ENCODE measurements at places on chromosomes 16 and 17. TPM values are rescaled to one million over a fixed set of nuclear protein-coding genes. Genes with fewer than 3 reads are reported as not detected.

- no peak for DNase-seq
These were observed 65.0 kb downstream of the CRISPLD2 start for GRCh38 chr16:84884596-84885341.

DNA sequence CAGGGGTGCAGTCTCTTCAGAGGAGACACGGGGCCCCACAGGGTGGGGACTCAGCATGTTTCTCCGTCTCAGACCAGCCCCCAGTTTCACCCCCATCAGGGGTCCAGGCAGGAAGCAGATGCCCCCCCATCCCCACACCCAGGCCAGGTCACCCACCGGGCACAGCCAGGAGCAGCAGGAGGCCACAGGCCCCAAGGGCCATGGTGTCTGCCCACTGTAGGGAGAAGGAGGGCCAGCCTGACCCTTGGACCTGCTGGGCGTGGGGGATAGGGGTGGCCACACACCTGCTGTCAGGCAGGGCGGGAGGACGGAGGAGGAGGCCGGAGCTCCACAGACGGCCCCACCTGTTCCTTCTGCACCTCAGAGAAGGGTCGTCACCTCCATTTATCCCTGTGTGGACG is at the start of gene TPSG1:
Gene TPSG1, minus strand, starts transcription at position 218 of the 401 bp plus-strand sequence. Its CDS starts 16 bp downstream, at position 202.
- no peak for DNase-seq

FAM171A2 gene
- polyA plus RNA-seq, result 4.9 TPM

ITGAL gene
- polyA plus RNA-seq, result 0.28 TPM

DNA sequence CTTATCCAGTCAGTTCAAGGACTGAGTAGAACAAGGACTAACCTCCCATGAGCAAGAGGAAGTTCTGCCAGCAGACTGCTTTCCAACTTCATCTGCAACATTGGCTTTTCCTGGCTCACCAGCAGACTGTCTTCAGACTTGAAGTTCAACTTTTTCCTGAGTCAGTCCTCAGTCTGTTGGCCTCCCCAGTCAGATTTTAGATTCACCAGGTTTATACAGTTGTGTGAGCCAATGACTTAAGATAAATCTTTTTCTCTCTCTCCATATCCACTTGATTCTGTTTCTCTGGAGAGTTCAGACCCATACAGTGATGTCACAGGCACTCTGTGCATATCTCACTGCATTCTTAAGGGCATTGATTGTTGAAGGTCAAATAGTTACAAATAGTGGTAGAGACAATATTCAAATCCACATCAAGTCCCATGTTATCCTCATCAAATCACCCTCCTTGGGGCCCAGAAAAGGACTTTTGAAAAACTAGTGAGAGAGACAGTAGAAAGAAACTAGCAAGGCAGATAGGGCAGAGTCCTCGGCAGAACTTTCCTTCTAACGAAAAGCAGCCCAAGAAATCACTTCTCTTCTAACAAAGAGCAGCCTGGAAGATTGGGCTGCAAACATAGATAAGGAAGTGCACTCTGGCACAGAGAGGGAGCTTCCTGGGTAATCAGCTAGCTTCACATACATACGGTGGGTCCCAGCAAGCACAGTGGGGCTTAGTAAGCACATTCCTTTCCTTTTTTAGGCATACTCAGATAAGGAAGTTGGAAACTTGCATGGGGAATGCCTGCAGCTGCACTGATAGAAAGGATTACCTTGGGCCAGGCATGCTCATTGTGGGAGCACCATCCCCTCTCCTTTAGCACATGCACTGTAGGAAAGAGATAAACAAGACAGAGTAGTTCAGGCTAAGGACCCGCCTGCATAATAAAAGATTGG is 132.3 kb upstream of the FAM20A start:
- DNase-seq, result no peak

- DNase-seq, result no peak
These were observed 71.5 kb downstream of the SEC14L1 start for GRCh38 chr17:77212081-77212832.

- no peak for DNase-seq
These were observed 17.6 kb downstream of the ABCC1 start for GRCh38 chr16:15966836-15967546.

- DNase-seq, result no peak
These were observed 73.9 kb downstream of the CDH13 start for GRCh38 chr16:82700541-82701235.

DNA sequence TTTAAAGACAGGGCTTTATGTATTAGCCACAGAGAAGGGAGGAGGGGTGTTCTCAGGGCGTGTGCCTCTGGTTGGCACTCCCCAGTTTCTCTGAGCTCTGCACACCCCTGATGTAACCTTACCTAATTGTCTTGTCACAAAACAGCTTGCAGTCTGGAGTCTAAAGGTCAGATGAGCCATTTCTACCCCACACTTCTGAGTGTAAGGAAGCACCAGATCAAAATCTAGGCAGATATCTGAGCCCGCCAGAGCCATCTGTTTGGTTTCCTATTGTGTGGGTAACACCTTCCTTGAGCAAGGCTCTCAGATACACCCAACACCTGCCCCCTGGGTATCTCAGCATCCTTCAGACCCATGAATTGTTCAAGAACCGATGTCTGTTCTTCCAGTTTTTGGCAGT is 15.5 kb downstream of the CDH1 start:
- no peak for DNase-seq

- DNase-seq, result no peak
These were observed 10.4 kb downstream of the SLC6A4 start for GRCh38 chr17:30225112-30225511.

DPEP3 gene
- not detected for polyA plus RNA-seq

GRCh38 chr17:15171167-15172047 is 93.7 kb downstream of the PMP22 start:
- DNase-seq, result peak; percentile 72

GRCh38 chr17:74088285-74088933 is 115.1 kb upstream of the RPL38 start:
- DNase-seq, result no peak

CD68 gene
- polyA plus RNA-seq, result 34.6 TPM

- DNase-seq, result no peak
These were observed 280.9 kb upstream of the TNRC6C start for GRCh38 chr17:77677630-77678029.

DNA sequence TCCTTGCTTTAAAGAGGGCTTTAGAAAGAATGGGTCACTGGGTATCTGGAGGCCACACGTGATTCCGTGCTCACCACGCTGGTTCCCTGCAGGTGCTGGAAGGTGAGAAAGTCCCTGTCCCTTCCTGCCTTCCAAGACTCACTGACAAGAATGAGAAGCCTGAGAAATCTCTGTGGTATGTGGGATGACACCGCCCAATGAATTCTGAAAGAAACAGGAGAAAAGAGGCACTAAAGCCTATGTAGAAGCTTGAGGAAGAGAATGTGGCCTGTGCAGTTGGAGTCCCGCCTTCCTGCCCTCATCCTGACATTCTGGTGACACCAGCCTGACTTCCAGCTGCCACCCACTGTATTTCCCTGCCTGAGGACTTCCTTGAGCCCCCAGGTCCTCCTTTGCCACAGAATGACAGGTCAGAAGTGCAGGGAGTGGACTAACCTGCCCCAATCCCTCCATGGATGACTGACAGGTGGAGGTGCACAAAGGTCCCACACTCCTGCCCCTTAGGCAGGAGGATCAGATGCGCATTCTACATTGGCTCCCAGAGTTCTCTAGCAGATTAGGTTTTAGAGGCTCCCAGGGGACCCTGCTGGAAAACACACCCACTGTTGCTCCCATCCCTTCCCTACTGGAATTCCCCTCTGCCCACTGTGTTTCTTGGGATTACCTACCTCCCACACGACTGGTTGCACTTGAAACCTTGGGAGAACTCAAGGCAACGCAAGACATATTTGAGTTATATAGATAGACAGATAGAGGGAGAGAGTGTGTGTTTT is 38.6 kb upstream of the TENT4B start:
- DNase-seq, result no peak

GRCh38 chr17:12953156-12953555 is 64.7 kb downstream of the ELAC2 start:
- no peak for DNase-seq

GRCh38 chr16:67030221-67030962 is 1.4 kb downstream of the CBFB start:
- no peak for DNase-seq

TNK1 gene
- 0.64 TPM for polyA plus RNA-seq

SMTNL2 gene
- not detected for polyA plus RNA-seq

DNA sequence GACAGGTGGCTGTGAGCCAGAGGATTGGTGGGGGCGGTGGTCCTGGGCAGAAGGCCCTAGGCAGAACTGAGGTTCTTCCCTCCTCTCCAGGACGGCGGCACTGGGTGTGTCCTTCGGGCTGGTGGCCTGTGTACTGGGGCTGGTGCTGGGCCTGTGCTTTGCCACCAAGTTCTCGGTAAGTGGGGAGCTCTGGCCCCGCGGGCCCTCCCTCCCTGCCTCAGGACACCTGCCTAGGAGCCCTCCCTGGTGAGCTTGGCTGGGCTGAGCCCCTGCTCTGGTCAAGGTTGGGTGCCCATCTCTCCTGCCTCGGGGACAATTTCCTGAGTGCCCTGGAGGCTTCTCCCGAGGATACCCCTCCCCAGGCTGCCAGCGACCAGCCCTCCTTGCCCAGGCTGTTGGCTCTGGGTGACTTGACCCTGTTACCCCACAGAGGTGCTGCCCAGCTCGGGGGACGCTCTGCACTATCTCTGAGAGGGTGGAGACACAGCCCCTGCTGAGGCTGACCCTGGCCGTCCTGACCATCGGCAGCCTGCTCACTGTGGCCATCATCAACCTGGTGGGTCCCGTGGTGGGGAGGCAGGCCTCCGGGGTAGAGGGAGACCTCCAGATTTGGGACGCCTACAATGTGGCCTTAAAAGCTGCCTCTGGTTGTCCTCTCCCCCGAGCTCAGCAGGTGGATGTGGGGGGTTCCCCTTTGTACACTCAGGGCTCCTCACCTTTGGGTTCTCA is 42.0 kb downstream of the ADCY7 start:
- DNase-seq, result peak; percentile 22

C16orf54 gene
- not detected for polyA plus RNA-seq

- peak; percentile 38 for DNase-seq
These were observed 10.9 kb downstream of the NHERF1 start for GRCh38 chr17:74759243-74759801.

HEXIM1 gene
- polyA plus RNA-seq, result 16.1 TPM

DNA sequence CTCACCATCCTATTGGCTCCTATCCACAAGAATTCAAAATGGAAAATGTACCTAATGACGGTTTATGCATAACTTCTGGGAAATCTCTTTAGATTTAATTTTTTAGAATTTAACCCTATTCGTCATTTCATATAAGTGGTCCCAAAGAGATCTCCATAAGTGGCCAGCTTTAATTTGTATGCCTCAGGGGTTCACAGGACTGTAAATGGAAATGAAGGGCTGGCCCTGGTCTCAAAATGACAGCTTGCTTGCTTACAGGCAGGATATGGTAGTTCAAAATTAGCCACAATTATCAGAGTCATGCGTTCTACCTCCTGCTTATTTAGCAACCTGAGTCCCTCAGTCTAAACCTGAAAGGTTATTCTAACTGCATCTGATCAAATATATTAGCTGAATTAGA is 6.6 kb upstream of the NACA2 start:
- DNase-seq, result peak; percentile 42

KRTAP16-1 gene
- not detected for polyA plus RNA-seq
